MV-4-11 (cell line): ENCODE measurements at places on chromosomes 1 and 21.

- DNase-seq: no peak
Observed at GRCh38 chr1:165161130-165161529, 195.4 kb downstream of the LMX1A start.

DNA sequence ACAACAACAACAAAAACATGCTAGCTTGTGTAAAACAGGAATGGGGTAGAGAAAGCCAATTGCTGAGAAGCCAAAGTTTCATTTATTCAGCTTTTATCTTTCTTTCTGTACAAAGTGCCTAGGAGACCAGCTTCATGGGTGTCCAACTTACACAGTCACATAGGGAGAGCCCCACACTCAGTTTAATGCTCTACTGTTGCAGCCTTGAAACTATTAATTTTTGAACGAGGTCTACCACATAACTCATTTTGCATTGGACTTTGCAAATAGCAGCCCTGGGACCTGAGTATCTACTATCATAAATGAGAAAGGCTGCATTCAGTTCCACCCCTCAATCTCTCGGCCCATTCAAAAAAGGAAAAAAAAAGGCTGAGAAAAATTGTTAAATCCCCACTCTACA lies 98.8 kb downstream of the ZNF644 start:
- no peak for DNase-seq

GRCh38 chr21:44579056-44579832 lies 1.2 kb downstream of the KRTAP10-5 start:
- no peak for DNase-seq

DNA sequence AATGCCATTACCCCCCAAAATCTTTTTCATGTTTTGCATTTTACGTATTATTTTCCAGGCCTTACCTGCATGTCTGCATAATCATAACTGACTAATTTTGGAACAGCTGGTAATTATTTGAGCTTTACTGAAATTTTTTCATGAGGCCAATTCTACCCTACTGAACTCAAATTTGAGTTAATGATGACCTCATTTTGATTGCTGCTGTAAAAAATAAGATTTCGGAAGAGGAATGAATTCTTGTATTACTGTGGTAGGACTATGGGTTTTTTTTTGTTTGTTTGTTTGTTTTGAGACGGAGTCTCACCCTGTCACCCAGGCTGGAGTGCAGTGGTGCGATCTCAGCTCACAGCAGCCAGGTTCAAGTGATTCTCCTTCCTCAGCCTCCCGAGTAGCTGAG lies 2.6 kb upstream of the METTL18 start:
- no peak for DNase-seq

DNA sequence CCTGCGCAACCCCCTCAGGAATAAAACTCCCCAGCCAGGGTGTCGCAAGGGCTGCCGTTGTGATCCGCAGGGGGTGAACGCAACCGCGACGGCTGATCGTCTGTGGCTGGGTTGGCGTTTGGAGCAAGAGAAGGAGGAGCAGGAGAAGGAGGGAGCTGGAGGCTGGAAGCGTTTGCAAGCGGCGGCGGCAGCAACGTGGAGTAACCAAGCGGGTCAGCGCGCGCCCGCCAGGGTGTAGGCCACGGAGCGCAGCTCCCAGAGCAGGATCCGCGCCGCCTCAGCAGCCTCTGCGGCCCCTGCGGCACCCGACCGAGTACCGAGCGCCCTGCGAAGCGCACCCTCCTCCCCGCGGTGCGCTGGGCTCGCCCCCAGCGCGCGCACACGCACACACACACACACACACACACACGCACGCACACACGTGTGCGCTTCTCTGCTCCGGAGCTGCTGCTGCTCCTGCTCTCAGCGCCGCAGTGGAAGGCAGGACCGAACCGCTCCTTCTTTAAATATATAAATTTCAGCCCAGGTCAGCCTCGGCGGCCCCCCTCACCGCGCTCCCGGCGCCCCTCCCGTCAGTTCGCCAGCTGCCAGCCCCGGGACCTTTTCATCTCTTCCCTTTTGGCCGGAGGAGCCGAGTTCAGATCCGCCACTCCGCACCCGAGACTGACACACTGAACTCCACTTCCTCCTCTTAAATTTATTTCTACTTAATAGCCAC lies 696 bp downstream of the TGFB2 start:
- peak; percentile 43 for DNase-seq

- DNase-seq: no peak
Observed at GRCh38 chr1:80656641-80657040, 1144.1 kb upstream of the ADGRL2 start.

- peak; percentile 62 for DNase-seq
Observed at GRCh38 chr21:42193131-42193671, 25.7 kb upstream of the ABCG1 start.

- no peak for DNase-seq
Observed at GRCh38 chr21:33021150-33021549, 4.6 kb upstream of the OLIG2 start.
